ENCODE measurements at places on chromosomes 5 and 9.

DNA sequence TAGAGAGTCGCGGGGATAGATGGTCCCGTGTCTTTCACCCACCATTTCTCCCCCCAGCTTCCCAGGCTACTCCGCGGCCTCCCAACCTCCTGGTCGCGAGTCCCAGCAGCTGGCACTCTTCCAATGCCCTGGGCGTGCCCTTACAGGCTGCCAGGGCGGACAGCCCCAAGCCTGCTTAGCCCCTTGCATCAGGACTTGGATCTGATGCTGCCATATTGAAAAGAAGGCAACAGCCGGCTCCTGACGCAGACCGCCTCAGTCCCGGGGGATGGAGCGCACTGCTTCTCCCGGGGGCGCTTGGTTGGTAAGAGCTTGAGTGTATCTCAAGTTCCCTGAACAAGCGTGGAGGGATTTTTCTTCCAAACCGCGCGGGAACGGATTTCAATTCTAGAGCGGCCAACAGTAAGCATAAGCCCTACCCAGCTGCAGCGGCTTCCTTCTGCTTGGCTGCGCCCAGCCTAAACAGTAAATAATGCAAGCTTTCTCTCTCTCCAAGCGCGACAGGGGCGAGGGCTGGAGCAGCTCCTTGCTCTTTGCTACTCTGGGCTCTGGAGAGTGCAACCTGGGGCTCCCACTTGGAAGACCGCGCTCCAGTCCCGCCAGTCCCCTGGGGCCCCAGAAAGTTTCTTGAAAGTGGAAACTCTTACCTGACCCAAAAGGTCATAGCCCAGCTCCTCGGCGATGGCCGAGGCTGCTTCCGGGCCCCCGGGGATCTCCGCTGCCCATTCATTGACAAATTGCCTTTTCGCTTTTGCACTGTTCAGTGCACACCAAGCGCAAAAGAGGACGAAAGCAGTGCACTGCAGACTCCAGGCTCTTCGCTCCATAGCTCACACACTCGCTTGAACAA, 607 bp downstream of the PCSK1 start:
- DNase-seq = no peak

- DNase-seq = no peak
Observed at GRCh38 chr9:19156026-19156474, 28.8 kb upstream of the PLIN2 start.

- no peak for DNase-seq
Observed at GRCh38 chr9:120284821-120285220, 295.1 kb downstream of the CDK5RAP2 start.

DNA sequence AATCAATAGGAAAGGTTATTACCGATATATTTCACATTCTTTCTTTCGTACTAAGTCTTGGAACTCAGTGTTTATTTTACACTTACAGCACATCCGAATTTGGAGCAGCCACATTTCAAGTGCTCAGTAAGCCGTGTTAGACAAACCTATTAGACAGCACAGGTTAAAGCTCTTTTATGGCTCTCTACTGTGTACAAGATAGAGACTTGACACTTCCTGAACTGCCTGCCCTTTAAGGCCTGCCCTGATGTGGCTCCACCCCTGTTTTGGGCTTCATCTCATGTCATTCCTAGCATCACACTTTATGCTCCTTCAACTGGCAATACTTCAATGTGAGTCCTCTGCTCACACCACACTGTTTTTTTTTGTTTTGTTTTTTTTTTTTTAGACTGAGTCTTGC, 23.5 kb upstream of the SUSD1 start:
- DNase-seq = no peak

DNA sequence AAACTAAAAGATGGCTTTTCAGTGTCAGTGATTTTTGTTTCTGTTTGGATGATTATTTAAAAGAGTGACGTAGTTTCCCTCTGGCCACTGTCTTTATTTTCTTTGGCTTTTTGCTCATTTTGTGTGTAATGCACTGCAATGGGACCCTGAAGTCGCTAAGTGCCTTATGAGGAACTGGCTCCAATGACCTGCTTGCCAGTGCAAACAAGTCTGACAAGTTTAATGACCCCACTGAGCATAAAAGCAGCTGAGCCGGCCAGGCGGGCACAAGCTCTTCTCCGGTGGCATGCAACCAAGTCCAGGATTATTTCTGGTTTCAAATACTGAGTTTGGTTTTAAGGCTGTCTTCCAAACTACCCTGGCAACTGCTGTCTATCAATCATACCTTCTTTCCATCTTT, 15.6 kb upstream of the GNA14 start:
- DNase-seq = no peak

DNA sequence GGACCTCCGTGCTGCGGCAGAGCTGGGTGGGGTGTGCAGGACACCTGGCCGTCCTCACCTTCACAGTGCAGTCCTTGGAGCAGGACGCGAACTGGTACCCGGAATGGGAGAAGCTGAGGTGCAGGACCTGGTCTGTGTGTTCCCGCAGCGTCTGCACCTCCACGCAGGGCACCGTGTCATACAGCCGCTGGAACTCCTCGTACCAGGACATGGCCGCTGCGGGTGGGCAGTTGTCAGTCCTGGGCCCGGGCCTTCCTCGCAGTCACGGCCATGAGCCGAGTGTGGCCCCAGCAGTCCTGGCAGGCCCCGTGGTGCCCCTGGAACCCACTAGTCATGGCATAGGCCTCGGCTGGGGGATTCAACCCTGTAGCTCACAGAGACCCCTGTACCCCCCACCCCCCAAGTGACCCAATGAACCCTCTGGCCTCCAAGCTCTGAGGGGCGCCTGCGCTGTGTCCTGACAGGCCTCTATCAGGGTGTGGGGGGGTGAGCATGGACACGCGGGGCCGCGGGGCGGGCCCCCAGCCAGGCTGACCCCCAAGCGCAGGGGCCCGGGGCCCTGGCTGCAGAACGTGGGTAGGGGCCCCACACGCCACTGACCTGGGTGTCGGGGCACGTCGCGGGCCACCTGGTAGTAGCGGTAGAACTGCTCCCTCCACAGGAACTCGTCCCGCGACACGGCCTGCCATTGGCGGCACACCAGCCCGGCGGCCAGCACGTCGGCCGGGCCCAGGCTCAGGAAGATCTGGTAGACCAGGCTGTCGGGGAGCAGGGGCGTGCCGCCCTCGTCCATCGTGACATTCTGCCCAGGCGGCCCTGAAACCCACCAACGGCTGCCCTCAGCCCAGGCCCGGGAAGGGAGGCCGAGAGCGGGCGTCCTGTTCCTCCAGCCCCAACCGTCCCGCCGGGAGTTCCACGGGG, 987 bp downstream of the FBXW5 start:
- no peak for DNase-seq
